Cortex of kidney (tissue), 1 donor: ENCODE measurements at places on chromosomes 5 and 9.

GRCh38 chr5:135119481-135119880 lies 85.5 kb upstream of the PITX1 start:
- no peak for DNase-seq

DNA sequence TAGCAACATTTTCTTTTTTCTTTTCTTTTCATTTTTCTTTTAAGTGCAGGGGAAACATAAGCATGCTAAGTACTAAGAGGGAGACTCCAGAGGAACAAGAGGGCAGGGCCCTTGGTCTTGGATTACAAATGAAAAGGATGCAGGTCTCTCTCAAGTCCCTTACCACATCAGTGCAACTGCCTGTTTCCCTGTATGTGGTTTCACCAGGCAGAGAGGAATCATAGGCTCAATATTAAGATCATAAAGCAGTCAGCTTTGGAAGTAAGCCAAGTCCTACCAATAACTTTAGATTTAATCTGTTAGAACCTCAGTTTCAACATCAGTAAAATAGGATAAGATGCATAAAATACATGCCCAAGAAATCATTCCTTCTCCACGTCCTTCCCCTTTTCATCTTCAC lies 422.7 kb upstream of the PAPPA start:
- no peak for DNase-seq

DNA sequence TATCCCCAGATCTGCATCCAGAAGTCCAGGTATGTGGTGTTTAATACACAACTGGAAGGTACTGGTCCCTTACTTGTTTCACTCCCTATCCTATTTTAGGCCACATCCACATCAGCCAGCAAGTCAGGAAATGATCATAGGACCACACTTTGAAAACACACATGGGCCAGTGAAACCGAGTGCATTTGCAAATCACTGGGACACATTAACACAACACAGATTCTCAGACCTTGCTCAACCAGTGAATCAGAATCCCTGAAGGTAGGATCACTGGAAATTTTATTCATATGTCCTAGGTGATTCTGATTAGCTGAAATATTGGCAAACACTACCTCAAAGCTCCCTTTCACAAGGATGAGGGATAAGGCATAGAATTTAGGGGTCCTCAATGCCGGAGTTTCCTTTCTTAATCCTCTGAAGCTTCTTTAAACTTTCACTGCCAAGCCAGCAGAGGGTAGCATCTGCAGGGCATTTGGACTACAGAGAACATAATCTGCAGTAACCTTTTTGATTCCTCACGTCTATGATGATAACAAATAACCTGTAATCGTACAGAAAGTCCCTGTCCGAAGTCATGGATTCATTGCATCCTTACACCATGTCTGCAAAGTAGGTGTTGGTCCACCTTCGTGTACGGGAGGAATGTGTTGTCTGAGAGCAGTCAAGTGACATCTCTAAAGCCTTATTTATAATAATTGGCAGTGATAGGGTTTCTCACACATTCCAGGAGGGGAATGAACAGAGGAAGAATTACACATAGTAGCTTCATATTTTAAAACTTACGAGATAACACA lies 11.0 kb upstream of the ABLIM3 start:
- DNase-seq = no peak

DNA sequence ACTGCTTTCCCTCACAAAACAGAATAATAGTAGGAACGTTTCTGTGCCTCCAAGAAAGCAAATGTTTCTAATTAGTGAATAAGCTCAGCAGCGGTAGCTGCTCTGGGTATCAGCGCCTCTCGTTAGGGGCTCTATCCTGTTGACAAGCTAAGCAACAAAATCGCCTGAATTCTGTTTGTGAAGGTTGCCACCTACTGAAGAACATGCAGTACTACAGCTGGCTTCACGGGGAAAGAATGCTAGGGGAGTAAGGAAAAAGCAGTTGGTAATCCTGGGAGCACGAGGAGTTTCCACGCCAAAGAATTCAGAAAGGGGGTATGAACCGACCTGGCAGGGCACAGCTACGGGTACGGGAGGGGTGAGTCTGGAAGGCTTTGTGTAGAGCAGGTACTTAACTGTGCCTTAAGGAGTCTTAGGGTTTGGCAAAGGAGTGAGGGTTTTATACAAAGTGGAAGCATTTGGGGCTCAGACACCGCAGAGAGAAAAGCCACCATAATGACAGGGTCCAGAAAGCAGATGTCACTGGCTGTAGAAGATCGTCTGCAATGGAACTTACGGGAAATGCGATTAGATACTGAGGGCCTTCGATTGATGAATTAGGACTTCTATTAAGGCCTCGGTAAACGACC lies 171.7 kb downstream of the TTC39B start:
- DNase-seq = no peak

GRCh38 chr5:129101794-129102193 lies 7.2 kb downstream of the ISOC1 start:
- DNase-seq = no peak

DNA sequence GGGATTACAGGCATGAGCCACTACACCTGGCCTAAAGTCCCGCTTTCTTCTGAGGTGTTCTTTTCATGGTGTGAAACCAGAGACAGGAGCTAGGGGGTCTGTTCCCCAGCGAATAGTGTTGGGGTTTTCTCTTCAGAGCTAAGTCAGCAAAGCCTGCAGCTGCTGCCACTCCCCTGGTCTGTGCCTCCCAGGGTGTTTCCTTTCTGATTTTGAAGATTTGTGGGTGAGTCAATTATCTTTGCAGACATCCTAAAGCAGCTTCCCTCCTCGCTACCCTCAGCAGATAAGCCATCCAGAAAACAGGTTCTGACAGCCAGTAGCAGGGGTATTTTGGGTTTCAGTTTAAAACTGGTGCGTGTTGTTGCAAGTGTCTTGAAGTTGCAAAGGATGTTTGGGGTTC lies 72.0 kb upstream of the IQGAP2 start:
- DNase-seq = no peak

DNA sequence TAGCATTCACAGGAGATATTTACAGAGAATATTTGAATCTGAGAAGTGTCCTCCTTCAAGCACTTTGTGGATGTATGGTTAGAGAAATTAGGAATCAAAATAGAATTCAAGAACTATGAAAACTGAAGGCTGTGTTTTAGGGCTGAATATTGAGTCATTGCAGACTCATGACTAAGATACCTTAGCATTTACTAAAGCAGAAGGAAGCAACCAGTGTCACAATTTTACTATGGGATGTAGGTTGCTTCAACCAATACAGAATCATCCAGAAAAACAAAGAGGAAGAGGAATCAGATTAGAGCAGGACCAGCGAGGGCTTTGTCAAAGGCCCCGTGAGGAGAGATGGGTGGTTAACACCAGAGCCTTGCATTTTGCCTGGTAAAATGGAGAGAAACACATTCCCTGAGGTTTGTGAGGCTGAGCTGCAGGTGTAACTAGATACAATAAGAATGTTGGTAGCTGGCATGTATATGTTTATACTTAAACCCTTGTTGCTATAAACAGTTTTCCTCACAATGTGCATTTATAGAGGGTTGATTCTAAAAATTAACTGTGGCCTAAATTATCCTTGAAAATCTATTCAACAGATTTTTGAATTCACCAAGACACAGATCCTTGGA lies 518.1 kb downstream of the AGTPBP1 start:
- DNase-seq = no peak

GRCh38 chr5:143741421-143741820 lies 70.5 kb upstream of the HMHB1 start:
- no peak for DNase-seq

DNA sequence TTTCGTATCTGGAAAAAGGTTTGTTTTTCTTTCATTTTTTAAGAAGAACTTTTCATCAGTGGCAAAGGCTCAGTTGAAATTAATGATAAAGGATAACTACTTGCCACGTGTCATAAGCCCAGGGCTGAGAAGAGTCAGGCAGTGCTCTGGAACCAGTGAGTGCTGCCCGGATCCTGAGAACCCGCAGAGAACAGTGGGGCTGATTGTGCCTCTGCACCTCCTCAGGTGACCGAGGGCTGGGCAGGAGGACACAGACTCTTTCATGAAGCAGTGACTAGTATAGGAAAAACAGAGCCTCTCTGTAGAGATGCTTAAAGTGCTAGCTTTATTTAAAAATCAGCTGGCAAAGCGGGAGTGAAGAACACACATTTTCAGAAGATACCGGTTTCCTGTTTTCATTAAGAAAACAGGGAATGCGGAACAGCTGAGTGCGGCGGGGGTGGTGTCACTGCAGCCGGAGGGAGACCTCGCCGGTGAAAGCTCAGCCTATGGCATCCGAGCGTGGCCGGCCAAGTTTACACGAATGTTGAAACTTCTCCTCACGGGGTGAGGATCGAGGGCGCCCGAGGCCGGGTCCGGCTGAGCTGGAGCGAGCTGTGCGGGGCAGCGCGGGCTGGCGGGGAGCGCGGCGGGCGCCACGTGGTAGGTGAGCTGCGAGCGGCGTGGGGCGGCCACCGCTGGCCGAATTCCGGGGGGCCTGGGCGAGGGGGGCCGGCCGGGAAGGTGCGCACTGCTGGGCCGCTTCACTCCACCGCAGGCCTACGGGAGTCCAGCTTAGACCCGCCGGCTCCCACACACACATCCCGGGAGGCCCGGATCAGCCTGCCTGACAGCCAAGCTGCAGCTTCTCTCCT lies 134.7 kb upstream of the DMRT1 start:
- no peak for DNase-seq

DNA sequence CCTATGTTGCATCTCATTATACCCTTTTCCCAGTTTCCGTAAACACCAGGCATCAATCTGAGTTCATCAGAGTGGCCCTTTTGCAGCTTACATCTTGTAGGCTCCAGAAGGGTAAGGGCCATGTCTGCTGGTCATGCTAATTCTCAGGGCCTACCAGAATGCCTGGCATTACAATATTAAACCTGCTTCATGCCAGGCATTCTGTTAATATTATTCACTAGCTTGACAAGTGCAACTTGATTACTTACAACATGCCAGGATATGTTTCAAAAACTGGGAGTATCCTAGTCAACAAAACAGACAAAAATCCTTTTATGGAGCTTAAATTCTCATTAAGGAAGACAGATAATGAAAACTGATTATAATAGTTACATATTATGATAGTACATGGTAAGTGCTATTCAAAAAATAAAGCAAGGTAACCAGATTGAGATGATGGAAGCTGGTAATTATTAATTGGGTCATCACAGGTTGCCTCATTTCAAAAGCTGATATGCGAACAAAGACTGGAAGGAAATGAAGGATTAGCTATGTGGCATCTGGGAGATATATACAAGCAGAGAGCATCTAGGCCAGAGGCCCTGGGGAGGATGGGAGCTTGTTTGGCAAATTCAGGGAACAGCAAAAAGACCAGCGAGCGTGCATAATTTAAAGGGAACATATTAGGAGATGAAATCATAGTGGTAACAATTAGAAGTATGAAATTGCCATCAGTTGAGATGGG lies 406.3 kb downstream of the DMRT2 start:
- DNase-seq = no peak

- no peak for DNase-seq
These were observed 37.9 kb downstream of the MED27 start for GRCh38 chr9:132041798-132042197.

DNA sequence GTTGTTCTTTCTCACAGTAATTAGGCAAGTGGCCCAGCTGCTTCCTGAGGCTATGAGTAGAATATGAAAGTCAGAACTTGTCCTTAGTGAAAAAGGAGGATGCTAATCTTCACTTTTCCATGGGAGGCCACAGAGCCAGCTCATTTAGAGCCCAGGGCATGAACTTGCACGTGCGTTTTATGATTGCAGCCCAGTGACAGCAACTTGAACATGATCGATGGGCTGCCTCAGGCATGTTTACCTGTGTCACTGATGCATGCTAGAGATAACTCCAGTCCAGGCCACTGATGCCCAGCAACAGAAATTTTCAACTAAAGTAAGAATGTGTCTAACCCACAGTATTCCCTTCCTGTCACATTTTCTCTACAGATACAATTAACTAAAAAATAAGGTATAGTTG lies 179.3 kb downstream of the CTNND2 start:
- no peak for DNase-seq

DNA sequence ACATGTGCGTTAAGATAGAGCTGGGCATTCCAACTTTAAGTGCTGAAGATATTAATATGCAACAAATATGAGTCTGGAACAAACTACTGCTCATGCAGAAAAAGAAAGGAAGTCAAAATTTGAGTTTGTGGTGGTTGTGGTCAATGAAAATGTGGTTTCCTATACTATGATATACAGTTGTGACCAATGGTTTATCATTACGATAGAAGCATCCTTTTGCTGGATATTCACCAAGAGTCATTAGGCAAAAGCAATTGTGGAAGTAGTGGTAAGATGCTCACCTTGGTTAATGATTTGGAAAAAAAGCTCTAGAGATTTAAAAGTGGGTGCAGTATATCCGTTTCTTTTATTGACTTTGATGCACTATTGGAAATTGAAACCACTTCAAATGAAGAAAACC lies 1007.0 kb downstream of the NR2F1-AS1 start:
- DNase-seq = no peak

GRCh38 chr5:72179028-72179815 lies 71.9 kb downstream of the MAP1B start:
- DNase-seq = no peak

- no peak for DNase-seq
These were observed 81.6 kb downstream of the KCNIP1 start for GRCh38 chr5:170585273-170585948.

DNA sequence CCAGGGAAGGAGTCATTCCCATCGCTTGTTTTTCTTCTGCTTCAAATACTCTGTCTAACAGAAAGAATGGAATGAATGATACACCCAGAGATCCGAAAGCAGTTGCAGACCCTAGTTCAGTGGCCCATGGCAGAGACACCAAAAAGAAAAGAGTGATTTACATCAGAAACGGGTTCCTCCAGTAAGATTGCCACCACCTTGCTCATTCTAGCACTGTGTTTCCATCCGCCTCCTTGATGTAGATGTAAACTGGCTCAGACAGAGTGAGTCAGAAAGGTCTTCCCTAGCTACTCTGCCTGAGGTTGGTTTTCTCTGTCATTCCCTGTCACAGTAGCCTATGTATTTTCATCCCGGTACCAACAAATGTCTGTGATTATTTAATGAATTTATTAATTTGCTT lies 15.9 kb upstream of the CLINT1 start:
- DNase-seq = no peak

DNA sequence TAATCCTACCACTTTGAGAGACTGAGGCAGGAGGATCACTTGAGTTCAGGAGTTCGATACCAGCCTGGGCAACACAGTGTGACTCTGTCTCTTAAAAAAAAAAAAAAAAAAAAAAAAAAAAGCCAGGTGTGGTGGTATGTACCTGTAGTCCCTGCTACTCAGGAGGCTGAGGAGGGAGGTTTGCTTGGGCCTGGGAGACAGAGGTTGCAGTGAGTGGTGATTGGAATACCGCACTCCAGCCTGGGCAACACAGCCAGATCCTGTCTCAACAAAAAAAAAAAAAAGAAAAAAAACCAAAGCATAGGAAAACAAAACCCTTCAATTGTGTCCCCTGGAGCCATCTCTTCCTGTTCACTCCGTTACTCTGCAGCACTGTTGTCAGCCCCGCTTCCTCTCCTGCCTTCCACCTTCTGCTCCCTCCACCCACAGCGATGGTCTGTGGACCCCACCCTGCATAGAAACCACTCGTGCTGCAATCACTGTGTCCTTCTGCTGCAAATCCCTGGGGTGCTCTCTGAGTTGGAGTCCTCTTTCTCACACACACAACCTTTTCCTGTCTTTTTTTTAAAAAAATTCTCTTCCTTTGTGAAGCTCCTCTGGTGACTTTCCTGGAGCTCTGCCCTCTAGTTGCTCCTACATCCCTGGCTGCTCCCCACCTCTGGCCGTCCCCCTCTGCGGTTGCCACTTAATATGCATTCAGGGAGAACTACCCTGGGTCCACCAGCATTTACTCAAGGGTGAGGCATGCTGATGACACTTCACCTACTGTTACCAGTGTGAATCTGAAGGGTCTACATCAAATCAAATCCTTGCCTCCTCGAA lies 22.2 kb downstream of the CCT5 start:
- DNase-seq = no peak
